Hypothalamus (tissue), 51 donors: ENCODE measurements at places on chromosomes 11 and 22.

DNA sequence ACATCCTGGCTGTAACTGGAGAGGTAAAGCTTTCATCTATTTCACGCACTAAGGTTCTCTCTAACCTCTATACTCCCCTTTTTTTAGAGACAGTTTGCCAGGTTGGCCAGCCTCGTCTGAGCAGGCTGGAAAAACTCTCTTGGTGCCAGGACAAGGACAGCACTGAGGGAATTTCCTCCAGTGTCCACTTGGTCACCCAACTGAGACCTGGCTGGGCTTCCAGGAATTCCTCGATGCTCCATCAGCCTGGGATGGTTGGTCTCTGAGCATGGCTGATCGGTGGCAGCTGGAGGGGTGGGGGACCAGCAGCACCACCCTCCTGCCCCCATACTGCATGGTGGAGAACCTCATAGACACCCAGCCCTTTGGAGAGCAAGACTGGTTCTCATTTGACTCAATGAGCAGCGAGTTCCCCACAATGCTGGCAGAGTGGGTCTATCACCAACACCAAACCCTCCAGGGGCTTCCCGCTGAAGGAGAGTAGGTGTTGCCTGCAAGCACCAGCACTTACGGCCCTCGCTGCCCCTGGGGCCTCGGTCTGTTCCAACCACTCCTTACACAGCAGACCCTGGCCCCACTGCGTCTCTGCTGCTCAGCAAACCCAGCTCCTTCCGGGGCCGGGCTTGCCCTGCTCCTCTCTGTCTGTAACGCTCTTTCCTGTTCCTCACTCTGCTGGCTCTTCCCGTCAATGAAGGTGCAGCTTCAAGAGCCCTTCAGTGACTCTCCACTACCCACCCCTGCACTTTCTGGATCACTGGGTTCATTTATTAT, 122.2 kb downstream of the ST3GAL4 start:
- DNase-seq: no peak

- peak; percentile 65 for DNase-seq
Observed at GRCh38 chr22:31055635-31056159, 25.4 kb upstream of the SMTN start.

- DNase-seq: no peak
Observed at GRCh38 chr11:74783241-74783871, 34.7 kb downstream of the RNF169 start.

GRCh38 chr22:37907036-37907954, 1.2 kb downstream of the MICALL1 start:
- DNase-seq: no peak

GRCh38 chr11:74559110-74559933, 33.1 kb upstream of the POLD3 start:
- no peak for DNase-seq
